HT-29 (cell line): ENCODE measurements at places on chromosomes 3 and 15. TPM values are rescaled to one million over a fixed set of nuclear protein-coding genes. Genes with fewer than 3 reads are reported as not detected.

FOXB1 gene
- 0.05 TPM in 1 of 2 replicates, not detected in the other for total RNA-seq

ITIH1 gene
- total RNA-seq, result 0.08 TPM in 1 of 2 replicates, not detected in the other

- DNase-seq, result no peak
These were observed 32.2 kb downstream of the GPD1L start for GRCh38 chr3:32138545-32139104.

SEMA5B gene
- not detected in 2 replicates for total RNA-seq

SHC4 gene
- not detected in 2 replicates for total RNA-seq

DRD3 gene
- not detected in 2 replicates for total RNA-seq

DNA sequence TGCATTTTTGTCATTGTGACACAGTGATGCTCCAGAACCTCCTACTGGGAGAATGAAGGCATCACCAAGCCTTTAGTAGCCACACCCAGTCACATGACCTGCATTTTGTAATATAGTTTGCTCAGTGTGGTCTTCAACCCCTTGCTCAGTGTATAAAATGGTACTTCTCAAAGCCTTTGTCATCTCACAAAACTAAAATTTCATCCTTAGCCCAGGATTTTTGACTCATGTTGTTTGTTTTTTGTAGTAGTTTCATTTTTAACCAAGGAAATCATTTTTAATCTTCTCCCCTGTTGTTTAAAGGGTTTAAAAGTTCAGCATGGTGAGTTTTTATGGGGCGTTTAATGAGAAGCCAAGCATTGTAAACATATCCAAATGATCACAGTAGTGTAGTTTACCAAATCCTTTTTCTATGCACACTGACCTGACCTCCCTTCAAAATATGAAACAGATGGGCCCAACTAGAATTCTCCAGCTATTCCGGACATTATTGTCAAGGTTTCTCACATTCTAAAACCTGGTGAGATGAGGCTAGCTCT, 123.5 kb upstream of the IL12A start:
- DNase-seq, result no peak

RETNLB gene
- 0.16 and 2.2 TPM in 2 replicates for total RNA-seq

- no peak for DNase-seq
These were observed 28.4 kb downstream of the CHDH start for GRCh38 chr3:53817809-53818208.

IDH3A gene
- total RNA-seq, result 34.4 and 35.8 TPM in 2 replicates

DNA sequence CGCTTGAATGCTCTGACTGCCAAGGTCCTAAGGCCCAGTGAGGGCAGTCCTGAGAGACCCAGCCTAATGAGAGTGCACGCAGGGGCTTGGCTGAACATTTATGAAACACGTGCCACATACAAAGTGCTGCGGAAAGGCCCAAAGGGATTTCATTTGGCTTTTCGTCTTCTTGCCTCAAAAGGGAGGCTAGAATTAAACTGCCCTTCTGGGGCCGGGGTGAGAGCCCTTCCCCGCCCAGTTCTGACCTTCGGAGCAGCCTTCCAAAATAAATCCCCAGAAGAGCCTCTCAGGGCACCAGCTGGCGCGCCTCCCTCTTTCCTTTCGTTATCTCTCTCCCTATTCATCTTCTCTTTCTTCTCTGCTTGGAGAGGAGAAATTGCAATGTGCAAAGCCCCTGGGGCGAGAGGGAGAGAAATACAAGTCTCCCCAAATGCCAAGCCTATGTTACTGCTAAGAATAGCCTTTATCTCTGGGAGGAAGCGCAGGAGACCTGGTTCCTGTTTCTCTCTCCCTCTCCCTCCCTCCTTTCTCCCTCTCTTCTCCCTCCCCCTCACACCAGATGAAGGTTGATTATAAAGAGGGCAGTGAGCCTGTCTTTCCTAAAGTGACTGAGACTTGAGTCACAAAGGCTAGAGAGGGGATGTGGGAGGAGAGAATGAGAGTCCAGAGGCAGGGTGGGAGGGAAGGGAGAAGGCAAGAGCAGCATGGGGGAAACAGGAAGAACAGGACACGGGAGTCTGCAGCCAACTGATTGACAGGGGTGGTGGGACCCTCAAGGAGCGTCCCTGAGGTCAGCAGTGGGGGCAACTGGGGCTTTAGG, 36.7 kb upstream of the NDUFB4 start:
- peak; percentile 18 for DNase-seq

EOMES gene
- total RNA-seq, result not detected in 2 replicates

- no peak for DNase-seq
These were observed 18.5 kb downstream of the RYK start for GRCh38 chr3:134232151-134232550.

- DNase-seq, result no peak
These were observed 92.0 kb upstream of the TPM1 start for GRCh38 chr15:62950462-62950931.

DNA sequence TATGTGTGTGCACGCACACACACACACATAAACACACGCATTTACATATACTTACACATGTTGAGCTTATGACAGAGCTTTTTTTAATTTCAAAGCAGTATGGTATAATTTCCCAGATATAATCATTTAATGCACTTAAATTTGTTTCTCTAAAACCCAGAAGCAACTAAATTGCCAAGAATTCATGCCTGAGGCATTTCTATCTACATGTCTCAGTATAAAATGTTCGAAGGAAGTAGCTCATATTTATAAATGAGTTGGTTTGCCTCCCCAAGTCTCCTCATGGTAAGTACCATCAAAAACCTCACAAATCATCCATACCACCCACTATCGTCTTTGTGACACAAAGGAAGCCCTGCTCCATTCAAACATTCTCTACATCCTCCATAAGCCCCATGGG, 130.6 kb downstream of the RPL22L1 start:
- no peak for DNase-seq

GOLGA6L25 gene
- not detected in 2 replicates for total RNA-seq

DNA sequence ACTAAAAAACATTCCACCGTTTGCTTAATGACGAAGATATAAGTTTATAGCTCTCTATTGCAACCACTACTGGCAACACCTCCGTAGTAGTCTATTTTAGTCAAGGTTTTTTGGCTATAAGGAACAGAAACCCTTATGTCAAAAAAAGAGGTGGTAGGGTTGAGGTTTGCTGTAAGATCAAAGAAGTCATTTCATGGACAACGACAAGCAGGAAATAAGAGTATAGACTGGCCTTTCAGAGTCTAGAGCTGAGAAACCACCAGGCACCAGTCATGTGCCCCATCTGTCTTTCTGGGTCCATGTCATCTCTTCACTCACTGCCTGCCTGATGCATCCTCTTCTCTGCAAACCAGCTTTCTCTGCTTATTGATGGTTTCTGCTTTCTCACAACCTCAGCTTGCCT, 42.7 kb downstream of the THBS1 start:
- no peak for DNase-seq

HTR3E gene
- total RNA-seq, result not detected in 2 replicates

DNA sequence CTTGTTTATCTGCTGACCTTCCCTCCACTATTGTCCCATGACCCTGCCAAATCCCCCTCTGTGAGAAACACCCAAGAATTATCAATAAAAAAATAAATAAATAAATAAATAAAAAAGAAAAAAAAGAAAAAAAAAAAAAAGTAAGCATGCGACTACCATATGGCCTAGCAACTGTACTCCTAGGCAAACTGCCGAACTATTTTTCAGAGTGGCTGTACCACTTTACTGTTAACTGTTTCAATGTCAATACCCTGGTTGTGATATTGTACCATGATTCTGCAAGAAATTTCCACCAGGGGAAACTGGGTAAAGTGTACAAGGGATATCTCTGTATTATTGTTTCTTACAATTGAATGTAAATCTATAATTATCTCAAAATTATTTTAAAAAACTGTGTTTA, 41.3 kb upstream of the MAP4 start:
- no peak for DNase-seq

DNA sequence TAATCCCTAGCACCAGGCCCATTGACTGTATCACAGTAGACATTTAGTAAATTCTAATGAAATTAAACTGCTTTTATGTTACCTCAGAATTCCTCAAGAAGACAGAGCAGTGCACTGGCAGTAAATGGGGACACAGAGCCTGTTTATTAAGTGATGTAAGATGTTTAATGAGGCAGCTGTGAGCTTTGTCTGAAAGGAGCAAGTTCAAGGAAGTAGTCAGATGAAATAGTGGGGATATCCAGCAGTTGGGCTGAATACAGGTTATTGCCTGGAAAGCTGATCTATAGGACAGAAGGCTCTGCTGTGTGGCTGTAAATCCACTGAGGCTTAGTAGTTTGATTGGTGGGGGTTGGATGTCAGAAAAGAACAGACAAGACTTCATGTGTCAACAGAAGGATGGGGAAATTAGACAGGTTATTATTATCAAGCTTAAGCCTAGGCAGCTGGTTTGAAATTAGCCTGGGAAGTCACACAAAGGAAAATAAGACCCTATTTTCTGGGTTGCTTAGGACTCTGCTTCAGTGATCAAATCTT, 62.2 kb downstream of the PFN2 start:
- DNase-seq, result no peak

- DNase-seq, result no peak
These were observed 22.0 kb downstream of the TRPM1 start for GRCh38 chr15:31079519-31079918.

DNA sequence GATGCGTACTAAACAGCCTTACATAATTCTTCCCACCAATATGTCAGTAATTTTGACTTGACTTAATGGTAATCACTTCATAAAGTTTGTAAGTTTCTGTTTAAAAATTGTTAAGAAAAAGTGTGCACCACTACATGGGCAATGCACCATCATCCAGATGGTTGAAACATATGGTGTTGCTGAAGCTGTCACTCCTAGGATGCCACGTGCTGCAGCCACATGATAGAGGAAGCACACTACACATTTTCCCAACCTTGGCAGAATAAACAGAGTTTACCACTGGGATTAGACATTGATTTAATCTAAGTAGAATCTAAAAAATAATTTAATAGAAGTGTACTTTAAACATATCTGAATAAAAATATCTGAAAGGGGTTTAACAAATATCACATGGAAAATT, 1209.9 kb downstream of the NSUN3 start:
- no peak for DNase-seq

DNA sequence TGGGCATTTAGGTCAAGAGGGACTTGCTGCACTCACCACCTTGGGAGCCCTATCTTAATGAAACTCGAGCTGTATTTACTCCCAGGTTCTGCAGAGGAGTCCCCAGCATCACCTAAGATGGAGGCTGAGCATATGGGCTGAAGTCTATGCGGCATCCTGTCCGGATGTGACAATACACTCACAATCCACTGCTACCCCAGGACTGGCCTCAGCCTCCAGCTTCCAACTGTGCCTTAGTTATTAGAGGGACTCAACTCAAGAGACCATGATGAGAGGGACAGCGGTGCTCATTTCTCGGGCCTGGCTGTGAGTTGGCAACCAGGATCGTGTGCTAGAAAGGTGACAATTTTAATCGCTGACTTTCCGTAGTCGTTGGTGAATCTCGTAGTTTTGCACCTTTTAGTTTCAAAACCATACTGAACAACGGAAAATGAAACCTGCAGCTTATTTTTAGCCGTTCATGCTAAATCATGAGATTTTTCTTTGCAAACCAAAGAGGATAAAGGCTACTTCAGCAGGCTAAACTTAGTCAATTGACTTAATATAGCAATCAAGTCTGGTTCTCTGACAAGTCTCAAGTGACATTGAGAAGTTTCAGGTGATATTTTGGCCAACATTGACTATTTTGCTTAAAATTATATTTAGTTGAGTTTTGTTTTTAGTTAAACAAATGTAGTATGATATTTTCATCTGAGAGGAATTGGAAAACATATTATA, 11.1 kb downstream of the ZBTB38 start:
- DNase-seq, result no peak

DNA sequence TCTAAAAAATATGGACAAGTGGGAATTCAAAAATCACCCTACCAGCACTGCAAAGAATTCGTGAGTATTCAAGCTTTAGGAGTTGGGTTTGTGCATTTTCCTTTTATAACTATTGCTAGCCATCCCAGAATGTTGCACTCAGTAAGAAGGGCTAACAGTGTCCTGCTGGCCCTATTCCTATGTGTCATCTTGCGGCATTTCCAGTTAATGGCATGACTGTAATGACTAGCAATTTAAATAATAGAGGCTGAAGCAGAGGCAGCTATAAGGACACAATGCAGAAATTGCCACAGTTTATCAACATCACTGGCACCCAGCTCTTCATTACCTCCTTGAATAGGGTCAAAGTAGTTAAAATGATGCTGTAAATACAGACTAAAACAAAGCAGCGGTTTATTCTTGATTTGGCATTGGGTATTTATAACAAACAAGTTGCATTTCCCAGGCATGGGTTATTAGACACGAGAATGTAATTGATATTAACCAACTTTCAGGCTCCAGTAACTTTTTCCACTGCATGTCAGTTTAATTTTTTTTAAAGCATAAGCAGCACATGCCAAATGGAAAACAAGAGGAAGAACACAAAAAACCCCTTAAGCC, 177.6 kb downstream of the FHIT start:
- no peak for DNase-seq

- no peak for DNase-seq
These were observed 137.7 kb downstream of the MEX3B start for GRCh38 chr15:81908111-81908510.

GRCh38 chr3:56086355-56086754, 381.9 kb downstream of the ERC2 start:
- no peak for DNase-seq

KBTBD12 gene
- total RNA-seq, result not detected in 2 replicates

ACKR2 gene
- total RNA-seq, result 0.18 TPM in 1 of 2 replicates, not detected in the other

DCP1A gene
- 7.3 and 9.4 TPM in 2 replicates for total RNA-seq

GRCh38 chr3:106643684-106644161, 733.5 kb upstream of the CCDC54 start:
- DNase-seq, result no peak

DNA sequence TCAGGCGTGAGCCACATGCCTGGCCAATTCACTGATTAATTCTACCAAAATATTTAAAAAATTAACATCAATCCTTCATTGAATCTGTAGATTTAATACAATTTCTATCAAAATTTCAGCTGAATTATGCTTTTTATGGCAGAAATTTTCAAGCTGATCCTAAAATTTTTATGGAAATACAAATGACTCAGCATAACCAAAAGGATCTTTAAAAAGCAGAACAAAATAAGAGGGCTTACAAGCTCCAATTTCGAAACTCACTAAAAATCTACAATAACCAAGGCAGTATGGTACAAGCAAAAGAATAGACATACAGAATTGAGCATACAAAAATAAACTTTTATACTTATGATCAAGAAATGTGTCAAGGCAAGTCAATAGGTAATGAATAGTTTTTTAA, 180.4 kb upstream of the CTNNB1 start:
- DNase-seq, result no peak

- no peak for DNase-seq
These were observed 88.9 kb downstream of the MBNL1 start for GRCh38 chr3:152357587-152357986.

GRCh38 chr3:124850633-124851032, 36.5 kb downstream of the ITGB5 start:
- DNase-seq, result no peak

- no peak for DNase-seq
These were observed 70.3 kb downstream of the NUP210 start for GRCh38 chr3:13349823-13350222.
